HCEC 1CT (cell line): ENCODE measurements at places on chromosomes 6 and 20.

DNA sequence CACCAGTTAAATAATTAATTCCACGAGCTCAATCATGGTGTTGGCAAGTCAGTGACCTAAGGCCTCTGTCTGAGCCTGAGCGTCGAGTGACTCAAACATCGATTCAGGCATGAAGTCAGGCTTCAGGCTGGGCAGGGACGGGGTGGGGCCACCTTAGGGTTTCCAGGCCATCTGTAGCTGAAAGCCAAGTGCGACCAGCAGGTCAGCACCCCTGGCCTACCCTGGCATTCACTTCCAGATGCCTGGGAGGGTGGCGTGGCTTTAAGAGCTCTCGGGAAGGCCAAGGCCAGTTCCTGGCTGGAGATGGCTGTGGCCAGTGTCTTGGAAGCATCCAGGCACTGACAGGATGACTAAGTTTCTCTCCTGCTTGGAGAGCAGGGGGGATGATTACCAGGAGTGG is 113.4 kb downstream of the DACT2 start:
- DNase-seq = no peak

- peak; percentile 20 for DNase-seq
Measured at GRCh38 chr6:114747995-114748625, 405.3 kb upstream of the HS3ST5 start.

- DNase-seq = no peak
Measured at GRCh38 chr6:5645328-5646290, 361.1 kb downstream of the NRN1 start.

GRCh38 chr6:166940643-166941068 is 15.7 kb downstream of the RNASET2 start:
- DNase-seq = peak; percentile 45

DNA sequence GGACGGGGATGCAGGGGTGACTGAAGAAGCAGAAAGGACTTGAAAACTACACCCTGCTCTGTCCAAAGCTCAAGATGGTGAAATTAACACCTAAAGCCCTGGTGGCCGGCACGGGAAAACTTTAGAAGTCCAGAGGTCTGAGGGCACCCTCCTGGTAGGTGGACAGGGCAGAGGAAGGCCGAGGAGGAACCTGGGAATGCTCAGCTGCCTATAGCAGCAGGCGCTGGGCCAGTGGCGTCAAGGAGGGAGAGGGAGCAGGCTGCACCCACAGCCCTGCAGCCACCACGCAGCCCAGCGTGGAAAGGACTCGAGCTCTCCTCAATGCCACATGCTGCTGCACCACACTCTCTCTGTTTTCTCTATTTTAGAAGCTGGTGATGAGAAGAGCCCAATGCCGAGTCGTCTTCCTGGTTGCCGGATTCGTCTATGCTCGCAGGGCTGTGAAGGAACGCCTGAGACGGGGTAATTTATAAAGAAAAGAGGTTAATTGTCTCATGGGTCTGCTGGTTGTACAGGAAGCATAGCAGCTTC is 248.3 kb upstream of the AFDN start:
- DNase-seq = no peak

DNA sequence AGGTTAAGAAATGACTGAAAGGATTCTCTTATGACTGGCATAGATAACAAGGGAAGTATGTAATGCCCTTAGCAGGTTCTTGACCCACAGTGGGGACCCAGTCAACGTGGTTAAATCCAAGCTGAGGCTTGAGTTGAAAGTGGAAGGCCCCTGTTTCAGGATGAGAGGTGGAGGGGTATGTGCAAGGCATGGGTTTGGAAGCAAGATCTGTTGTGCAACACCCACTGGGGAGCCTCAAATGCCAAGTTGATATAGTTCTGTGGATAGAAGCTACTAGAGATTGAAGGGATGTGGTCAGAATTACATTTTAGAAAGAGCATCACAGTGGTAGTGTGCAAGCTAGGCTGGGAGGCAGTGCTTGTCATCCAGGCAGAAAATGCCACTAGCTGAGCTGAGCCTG is 5.1 kb downstream of the PABPC1L start:
- DNase-seq = no peak

- no peak for DNase-seq
Measured at GRCh38 chr6:124119596-124119995, 315.9 kb downstream of the NKAIN2 start.

GRCh38 chr6:73606428-73606827 is 47.4 kb downstream of the SLC17A5 start:
- DNase-seq = no peak

DNA sequence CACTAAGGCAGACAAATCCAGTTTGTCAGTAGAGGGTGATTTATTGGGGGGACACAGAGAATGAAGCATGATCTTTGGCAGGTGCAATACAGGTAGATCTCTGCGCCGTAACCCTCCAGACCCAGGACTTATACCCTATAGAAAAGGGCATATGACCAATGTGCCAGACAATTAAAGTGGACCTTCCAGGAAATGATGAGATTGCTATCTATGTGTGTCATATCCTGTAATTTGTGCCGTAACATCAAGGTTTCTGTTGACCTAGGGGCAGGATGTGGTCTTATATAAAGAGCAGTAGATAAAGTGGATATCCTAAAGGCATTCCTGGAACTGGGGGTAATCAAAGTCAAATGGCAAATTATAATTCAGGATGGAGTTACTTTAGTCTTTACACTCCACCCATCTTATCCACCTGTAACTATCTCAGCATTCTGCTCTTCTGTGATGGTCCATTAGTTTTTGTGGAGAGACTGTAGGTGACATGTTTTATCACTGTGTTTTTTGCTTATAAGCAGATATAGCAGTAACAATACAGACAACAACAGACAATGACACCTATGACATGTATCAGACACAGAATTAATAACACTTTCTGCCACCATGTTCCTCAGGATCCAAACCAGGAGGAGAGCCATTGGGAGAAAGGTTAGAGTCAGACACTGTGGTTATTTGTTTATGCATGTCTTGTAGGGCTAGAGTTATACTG is 43.1 kb upstream of the ZNF337 start:
- DNase-seq = peak; percentile 46

- DNase-seq = no peak
Measured at GRCh38 chr6:47424436-47424836, 53.2 kb upstream of the CD2AP start.

DNA sequence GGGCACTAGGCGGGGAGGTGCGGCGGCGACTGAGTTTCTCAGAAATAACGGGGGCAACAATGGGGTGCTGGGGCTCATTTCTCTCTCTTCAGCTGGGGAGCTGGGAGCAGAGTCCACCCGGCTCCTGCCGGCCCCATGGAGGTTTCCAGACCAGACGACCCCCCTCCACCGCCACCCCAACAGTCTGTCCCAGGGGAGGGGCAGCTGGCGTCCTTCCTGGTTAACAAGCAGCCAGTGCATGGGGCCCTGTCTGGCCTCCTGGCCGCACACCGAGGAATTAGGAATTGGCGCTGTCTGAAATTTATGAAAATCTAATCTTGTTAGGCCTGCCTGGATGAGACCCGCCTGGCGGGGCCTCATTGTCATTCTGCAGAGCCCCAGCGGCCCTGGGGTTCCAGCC is 42.4 kb downstream of the PMEPA1 start:
- DNase-seq = no peak

GRCh38 chr6:282177-282866 is 10.0 kb upstream of the DUSP22 start:
- no peak for DNase-seq

- no peak for DNase-seq
Measured at GRCh38 chr20:44959082-44959637, 1.0 kb downstream of the TOMM34 start.

- no peak for DNase-seq
Measured at GRCh38 chr6:36245572-36246061, 24.2 kb upstream of the PNPLA1 start.

- peak; percentile 81 for DNase-seq
Measured at GRCh38 chr20:53609491-53610445, 16.1 kb upstream of the ZNF217 start.

DNA sequence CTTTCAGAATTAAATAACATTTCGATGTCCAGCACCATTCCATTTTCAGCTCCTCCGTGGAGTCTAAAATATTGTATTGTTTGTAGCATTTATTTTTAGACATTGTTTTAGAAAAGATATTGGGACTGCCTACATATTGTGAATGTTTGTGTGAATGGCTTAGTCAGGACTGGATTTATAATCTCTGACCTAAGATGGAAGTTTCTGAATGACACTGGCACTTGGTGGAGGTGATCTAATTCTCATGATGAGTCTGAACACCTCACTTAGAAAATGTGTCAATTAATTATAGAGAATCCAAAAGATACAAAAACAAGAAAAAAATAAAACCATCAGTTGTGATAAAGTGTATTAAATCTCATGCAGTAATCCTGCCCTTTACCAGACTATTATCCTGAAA is 60.8 kb upstream of the HBS1L start:
- DNase-seq = no peak

GRCh38 chr6:154937306-154938220 is 57.6 kb upstream of the TIAM2 start:
- no peak for DNase-seq

DNA sequence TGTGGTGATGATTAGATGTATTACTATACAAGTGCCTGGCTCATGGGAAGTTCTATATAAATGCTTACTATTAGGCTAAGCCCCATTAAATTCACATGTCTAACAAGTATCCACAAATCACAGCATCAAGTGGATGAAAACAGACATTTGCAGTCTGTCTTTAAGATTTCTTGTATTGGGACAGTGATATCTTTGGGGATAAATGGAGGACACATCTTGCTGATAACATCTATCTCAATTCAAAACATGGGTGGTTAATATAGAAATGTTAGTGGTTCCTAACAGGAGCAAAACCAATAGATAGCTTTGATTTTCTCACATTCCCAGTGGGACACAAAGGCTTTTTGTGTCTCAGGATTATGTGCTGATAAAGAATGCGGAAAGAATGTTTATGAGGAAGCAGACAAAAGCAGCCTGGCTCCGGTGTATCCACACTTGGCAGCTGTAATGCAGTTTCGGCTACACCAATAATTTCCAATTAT is 29.3 kb downstream of the PTPRK start:
- no peak for DNase-seq

DNA sequence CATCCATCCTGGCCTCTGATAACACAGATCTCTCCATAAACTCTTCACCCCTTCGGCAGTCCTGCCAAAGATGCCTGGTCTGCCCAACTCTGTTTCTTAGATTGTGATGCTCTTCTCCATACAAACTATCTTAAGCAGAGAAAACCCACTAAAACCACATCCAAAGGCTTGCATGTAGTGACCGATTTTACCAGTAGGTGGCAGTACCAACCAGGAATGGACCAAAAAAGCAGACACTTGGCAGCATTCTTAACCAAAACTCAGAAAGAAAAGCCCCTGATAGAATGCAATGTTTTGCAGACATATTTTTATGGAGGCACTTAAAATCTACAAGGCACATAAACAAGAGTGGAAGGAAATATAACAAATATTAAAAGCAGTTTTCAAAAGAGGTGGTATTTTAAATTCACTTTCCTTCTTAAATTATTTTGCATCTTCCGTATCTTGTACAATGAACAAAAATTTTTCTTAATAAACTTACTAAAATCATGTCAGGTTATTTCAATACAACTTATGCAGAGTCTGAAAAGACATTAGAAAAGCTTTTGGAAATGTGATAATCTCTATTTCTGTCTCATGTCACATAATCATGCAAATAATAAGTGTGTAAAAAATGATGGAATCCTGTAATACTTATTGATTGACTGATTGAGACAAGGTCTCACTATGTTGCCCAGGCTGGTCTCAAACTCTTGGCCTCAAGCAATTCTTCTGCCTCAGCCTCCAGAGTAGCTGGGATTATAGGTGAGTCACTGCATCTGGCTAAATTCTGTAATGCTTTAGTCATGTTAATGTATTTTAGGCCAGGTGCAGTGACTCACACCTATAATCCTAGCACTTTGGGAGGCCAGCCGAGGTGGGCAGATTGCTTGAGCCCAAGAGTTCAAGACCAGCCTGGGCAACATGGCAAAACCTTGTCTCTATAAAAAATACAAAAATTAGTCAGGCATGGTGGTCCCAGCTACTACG is 29.4 kb downstream of the LRP11 start:
- peak; percentile 66 for DNase-seq

GRCh38 chr6:33391922-33392594 is 435 bp downstream of the KIFC1 start:
- no peak for DNase-seq

DNA sequence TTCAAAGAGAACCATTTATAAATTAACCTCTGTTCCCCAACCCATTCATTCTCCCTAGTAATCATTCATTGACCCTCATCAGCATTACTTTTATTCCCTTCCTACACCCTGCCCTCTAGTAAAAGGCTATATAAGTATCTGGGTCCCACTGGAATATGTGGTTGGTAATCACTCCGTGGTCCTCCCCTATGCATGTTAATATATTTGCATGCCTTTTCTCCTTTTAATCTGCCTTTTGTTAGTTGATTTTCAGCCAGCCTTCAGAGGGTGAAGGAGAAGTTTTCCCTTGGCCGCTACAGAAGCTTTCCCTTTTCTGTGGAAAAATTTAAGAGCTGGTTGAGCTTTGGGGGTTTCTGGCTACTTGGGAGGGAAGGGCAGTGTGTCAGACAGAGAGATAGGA is 585.6 kb downstream of the UTRN start:
- no peak for DNase-seq

DNA sequence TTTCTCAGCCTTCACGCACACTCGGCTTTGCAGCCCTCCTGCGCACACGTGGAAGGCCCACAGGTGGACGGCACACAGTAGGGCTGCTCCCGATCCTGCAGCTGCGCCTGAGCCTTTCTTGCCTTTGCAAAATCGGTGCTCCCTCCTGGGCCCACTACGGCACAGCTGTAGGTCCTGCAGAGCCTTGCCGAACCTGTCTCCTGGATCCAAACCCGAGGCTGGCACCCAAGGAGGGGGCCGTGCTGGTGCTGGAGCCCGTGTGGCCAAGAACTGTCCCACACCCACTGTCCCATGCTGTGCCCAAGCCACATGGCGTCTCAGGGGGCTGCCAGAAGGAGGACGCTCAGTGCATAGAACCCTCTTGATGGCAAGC is 227.4 kb downstream of the TTLL2 start:
- DNase-seq = no peak

DNA sequence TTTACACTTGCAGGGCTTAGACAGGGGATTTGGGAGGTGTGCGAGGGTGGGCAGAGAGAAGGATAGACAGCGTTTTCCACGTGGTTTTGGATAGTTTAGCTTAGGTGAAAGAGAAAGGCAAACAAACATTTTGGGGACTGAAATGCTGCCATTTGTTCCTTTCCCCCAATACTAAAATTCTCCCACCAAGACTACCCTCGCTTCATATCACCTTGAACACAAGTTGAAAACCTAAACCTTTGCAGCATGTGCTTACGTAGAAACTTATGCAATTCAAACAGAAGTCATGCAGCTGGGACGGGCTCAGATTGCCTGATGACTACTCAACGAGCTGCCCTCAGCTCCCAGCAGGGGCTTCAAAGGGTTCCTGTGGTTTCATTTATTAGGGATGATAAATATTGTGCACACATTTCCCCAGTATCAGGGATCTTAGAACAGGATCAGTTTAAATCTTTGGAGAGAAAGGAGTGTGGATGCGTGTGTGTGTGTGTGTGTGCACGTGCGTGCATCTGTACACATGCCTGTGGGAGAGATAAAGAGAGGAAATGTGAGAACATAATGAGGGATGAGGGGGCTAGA is 77.3 kb downstream of the SLC22A23 start:
- no peak for DNase-seq

GRCh38 chr6:119974430-119975159 is 625.0 kb upstream of the MAN1A1 start:
- no peak for DNase-seq

- no peak for DNase-seq
Measured at GRCh38 chr6:23562554-23562953, 563.5 kb upstream of the NRSN1 start.
